Tongue (tissue), 3 donors: ENCODE measurements at places on chromosomes 4 and X. TPM values are rescaled to one million over a fixed set of nuclear protein-coding genes. Genes with fewer than 3 reads are reported as not detected.

DNA sequence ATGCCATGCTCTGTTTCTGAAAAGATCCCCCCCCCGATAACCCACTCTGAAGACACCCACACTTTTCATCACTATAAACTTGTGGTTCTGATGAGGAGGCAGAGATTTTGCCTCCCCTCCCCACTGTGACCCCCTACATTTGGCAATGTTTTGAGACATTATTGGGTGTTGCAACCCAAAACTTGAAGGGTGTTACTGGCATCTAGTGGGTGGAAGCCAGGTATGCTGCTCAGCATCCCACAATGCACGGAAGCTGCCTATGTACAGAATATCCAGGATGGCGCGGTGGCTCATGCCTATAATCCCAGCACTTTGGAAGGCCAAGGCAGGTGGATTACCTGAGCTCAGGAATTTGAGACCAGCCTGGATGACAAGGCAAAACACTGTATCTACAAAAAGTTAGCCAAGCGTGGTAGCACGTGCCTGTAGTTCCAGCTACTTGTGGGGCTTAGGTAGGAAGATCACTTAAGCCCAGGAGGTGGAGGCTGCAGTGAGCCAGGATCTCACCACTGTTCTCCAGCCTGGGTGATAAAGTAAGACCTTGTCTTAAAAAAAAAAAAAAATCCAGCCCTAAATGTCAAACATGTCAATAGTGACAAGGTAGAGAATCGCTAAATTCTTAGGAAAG lies 87.3 kb downstream of the SCD5 start:
- no peak for DNase-seq

- no peak for DNase-seq
Measured at GRCh38 chr4:173508386-173509035, 21.5 kb downstream of the HAND2 start.

DNA sequence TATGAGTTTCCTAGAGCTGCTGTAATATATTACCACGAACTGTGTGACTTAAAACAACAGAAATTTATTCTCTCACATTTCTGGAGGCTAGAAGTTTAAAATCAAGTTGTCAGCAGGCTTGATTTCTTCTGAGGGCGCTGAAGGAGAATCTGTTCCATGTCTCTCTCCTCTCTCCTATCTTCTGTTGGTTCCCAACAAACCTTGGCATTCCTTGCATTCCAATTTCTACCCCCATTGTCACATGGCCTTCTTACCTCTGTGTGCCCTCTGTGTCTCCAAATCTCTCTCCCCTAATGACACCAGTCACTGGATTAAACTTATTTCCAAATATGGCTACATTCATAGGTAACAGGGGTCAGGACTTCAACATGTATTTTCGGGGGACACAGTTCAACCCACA lies 672.7 kb downstream of the RPA4 start:
- no peak for DNase-seq

Gene GSX2
- not detected for total RNA-seq

Gene PAGE2
- not detected for total RNA-seq

DNA sequence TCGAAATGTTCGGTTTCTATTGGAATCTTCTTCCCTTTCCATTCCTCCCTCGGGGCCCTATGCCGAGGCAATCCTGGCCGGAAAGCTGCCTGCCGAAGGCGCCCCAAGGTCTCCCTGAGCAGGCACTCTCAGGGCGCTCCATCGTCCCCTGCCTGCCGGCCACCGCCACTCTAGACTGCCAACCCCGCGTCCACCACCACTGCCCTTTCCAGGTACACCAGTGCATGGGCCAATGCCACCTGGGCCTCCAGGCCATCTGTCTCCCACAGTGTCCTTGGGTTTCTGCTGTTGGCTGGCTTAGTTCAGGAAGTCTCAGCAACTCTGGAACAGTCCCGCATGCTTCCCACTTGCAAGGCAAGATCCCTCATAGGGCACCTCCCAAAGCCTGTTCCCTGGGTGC lies 14.6 kb downstream of the CTAG1A start:
- no peak for DNase-seq

DNA sequence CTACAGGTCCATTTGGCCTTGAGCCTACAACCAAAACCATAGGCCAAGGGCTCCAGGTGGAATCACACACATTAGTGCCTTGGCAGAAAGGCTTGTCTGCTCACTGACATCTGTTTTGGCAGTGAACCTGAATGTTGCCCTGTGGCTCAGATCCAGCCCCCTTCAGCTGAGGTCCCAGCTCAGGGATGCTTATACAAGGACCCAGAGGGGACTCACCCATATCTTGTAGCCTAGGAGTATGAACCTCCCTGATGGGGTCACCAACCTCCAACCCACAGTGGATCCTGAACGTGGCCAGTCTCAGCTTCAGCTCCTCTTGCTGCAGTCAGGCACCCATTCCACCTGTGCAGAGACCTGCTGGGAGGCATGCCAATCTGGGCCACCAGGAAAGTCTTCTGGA lies 50.8 kb upstream of the HMX1 start:
- DNase-seq: no peak

- no peak for DNase-seq
Measured at GRCh38 chrX:101450085-101450484, 35.2 kb upstream of the ARMCX4 start.

- DNase-seq: peak; percentile 13
Measured at GRCh38 chr4:106676173-106676921, 307.8 kb upstream of the GIMD1 start.

Gene TMPRSS11B
- 84.9 TPM for total RNA-seq

Gene ABCG2
- 6.9 TPM for total RNA-seq

Gene NDST3
- not detected for total RNA-seq

- no peak for DNase-seq
Measured at GRCh38 chr4:42910459-42910858, 17.9 kb downstream of the GRXCR1 start.

Gene CT45A1
- total RNA-seq: not detected

DNA sequence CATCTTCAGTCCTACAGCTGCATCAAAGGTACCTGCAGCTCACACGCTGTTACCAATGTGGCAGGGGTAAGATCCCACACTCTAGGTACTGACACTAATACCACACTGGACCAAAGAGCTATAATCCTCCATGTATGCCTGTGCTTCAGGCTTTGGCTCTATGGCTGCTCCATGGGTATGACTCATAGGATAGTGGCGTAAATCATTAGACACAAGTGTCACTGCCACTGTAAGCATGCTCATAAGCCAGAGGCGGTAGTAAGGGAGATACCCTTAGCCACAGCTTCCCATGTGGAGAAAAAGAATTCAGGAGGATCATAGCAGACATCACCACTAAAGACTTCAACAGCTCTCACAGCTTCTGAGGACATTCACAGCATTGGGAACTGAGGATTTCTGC lies 287.5 kb downstream of the ACTRT1 start:
- DNase-seq: no peak

DNA sequence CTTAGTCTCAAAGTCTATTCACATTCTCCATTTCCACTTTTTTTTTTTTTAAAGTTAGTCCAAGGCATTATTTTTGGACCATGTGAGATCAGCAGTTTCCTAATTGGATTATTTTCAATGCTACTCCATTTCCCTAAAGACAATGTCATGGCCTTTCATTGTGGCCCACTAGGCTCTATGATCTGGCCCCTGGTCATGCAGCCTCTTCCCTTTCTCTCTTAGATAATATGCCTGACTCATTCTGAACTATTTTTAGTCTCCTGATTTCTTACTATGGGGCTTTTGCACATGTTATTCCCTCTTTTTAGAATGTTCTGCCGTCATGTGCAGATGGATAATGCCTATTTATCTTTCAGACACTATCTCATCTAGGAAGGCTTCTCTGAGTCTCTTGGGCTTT lies 157.3 kb downstream of the TMA16 start:
- no peak for DNase-seq

- DNase-seq: peak; percentile 27
Measured at GRCh38 chr4:112075129-112075753, 70.0 kb upstream of the FAM241A start.

- peak; percentile 46 for DNase-seq
Measured at GRCh38 chrX:34365471-34365870, 233.4 kb upstream of the FAM47A start.

Gene FAM9C
- not detected for total RNA-seq

- DNase-seq: no peak
Measured at GRCh38 chr4:83276299-83277040, 8.1 kb downstream of the COQ2 start.

Gene DOK7
- 30.9 TPM for total RNA-seq

Gene PAGE2B
- total RNA-seq: not detected

DNA sequence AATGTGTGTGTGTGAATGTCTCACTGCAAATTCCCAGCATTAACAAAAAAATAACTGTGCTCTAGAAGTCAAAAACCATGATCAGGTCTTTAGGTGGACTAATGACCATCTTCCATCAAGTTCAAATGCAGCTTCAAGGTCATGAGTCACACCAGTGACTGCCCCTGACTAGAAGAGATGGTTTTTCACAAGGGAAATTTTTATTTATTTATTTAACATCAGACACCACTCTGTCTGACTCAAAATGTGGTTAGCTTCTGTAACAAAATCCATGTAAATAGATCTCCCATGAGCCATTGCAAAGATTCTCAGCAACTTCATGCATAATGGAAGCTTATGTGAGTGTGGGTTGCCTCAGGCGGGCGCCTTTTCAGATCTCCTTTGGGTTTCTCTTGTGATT lies 219.2 kb downstream of the KIT start:
- no peak for DNase-seq

DNA sequence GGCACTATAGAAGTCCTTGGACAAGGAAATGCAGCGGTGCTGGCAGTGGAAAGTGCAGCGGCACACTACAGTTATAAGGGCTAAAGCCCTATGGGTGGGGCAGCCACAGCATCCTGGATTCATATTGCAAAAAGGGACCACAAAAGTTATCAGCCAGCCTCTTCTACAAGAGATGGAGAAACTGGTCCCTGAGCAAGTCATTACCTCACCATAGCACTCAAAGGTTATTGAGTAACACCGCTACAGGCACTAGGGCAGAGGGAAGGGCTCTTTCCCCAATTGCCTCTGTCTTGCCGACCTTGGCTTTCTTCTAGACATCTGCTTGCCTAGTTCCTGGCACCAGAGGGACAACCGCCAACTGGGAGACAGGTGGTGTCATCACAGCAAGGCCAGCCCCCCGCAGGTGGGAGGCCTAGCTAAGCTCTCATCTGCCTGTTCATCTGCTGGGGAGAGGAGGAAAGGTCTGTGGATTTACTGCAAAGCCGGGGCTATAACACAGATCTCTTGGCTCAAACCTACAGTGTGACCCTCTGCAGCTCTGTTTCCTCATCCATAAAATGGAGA lies 600.0 kb downstream of the BCOR start:
- no peak for DNase-seq

GRCh38 chrX:47558436-47558835 lies 2.6 kb upstream of the ARAF start:
- no peak for DNase-seq

- no peak for DNase-seq
Measured at GRCh38 chrX:127457161-127457560, 595.0 kb downstream of the ACTRT1 start.

Gene SPANXB1
- not detected for total RNA-seq
